ENCODE measurements at places on chromosomes 5 and 9.

GRCh38 chr9:133634081-133634691 lies 2.0 kb upstream of the DBH start:
- peak; percentile 57 for DNase-seq

DNA sequence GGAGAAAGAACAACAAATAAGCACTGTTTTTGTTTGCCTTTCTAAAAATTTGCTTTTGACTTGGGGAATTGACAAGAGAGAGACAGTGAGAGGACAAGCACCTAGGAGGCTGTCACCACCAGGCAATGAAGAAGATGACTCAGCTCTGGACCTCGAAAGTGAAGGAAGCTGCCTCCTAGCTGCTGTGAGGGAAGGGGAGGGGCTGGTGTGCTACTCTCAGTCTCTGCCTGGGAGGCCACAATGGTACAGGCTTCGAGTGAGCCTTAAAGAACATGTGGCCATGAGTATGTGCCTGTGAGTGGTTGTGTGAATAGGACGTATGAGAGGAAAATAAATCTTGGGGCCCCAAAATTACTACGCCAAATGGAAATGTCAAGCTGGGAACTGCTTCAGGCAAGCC lies 7.1 kb upstream of the PLK2 start:
- no peak for DNase-seq

GRCh38 chr5:142924135-142924883 lies 154.1 kb downstream of the ARHGAP26 start:
- DNase-seq = no peak

GRCh38 chr9:132648685-132649084 lies 21.1 kb downstream of the DDX31 start:
- no peak for DNase-seq

DNA sequence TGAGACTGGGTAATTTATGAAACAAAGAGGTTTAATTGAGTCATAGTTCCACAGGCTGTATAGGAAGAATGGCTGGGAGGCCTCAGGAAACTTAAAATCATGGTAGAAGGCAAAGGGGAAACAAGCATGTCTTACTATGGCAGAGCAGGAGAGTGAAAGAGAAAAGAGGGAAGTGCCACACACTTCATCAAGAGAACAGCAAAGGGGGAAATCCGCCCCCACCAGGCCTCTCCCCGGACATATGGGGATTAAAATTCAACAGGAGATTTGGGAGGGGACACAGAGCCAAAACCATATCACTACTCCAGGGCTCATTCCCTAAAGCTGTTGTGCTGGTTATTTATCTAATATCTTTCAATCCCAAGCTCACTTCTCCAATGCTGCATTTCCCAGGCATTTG lies 50.2 kb upstream of the NR3C1 start:
- no peak for DNase-seq

DNA sequence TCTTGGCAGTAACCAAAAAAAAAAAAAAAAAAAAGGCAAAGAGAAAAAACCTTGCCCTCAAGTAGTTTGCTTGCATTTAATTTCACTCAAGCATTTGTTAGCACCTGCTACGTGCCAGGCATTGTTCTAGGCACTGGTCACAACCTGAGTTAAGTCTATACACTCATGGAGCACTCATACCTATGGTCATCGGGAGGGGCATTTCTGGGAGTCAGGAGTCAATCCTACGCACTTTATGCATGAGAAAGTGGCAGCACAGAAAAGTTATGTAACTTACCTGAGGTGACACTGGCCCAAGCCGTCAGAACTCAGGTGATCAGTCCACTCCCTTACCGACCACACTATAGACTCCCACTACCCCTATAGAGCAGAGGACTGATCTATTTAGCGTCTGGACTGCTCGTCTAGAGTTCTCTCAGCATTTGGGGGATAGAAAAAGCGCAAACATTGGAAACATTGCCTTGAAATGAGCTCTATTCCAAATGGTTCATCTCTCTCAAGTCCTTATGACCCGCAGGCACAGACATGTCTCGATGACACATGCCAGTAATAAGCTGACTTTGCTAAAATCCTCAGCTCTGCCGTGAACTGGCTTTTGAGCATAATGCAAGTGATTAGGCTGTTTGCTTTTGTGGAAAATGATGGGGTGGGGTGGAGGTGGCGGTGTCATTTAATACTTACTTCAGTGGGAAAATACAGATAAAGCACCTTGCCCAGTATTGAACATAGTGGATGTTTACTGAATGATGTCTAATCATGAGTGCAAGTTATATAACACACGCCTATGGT lies 160.2 kb downstream of the ARHGEF28 start:
- no peak for DNase-seq

DNA sequence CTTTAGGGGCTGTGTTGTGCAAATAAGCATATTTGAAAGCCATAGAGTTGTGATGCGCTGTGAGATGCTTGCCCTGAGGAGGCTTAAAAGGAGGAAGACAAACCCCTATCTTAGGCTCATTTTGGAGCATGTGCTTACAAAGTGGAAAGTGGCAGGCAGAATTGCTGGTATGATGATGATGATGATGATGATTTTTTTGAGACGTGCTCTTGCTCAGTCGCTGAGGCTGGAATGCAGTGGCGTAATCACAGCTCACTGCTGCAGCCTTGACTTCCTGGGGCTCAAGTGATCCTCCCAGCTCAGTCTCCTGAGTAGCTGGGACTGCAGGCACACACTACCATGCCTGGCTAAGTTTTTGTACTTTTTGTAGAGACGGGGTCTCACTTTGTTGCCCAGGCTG lies 1.7 kb downstream of the CNOT8 start:
- DNase-seq = no peak

All from NCI-H2171 (cell line).